ENCODE measurements at places on chromosomes 6 and 20.

GRCh38 chr6:150403458-150404246 lies 34.8 kb downstream of the IYD start:
- DNase-seq: peak; percentile 96

- no peak for DNase-seq
Measured at GRCh38 chr20:10304471-10305046, 85.9 kb downstream of the SNAP25 start.

GRCh38 chr20:33731693-33732165 lies at the start of gene ZNF341:
TSS of gene ZNF341 (plus strand) at chr20:33731996. CDS start at chr20:33732022, 26 bp downstream.
- DNase-seq: peak; percentile 66

- DNase-seq: no peak
Measured at GRCh38 chr6:121851056-121851455, 415.6 kb downstream of the GJA1 start.

GRCh38 chr20:43438578-43439316 lies 18.9 kb upstream of the SRSF6 start:
- DNase-seq: no peak

- DNase-seq: no peak
Measured at GRCh38 chr6:79073888-79074287, 4.2 kb downstream of the PHIP start.

GRCh38 chr6:223763-224162 lies 68.5 kb upstream of the DUSP22 start:
- DNase-seq: no peak

GRCh38 chr6:23696992-23697391 lies 429.0 kb upstream of the NRSN1 start:
- DNase-seq: no peak

DNA sequence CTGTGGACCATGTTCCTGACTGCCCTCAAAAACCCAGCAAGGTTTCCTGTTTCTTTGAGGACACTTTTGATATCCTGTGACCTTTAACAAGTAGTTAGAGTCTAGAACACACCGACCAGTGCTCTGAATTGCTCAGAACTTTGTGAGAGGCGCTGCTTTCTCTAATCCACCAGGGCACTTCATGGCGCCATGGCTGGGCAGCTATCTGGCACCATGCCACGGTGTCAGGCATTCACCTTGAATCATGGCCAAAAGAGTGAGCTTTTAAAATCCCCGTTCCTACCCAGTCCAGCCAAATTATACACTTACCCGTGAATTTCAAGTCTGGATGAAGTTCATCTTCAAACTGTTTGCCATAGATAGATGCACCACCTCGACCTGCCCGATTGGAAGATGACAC lies 17.0 kb upstream of the CPNE5 start:
- no peak for DNase-seq

- DNase-seq: peak; percentile 43
Measured at GRCh38 chr20:35600993-35601973, 14.3 kb upstream of the SPAG4 start.

DNA sequence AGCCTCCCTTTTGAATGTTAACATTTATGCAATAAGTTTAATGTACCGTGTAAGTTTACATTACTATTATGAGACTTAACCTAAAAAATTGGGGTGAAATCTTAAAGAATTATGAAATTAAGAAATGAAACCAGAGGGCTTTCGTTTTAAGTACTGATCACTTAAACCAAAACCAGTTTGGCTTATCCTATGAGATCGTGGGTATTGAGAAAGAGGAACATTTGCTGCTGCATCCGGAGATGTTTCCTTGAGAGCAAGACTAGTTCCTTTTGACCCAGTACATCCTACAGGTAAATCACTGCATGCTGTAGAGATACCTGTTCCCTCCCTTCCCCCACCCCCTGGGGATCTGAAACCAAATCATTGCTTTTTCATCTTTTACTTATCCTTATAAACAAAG lies 201.3 kb downstream of the ESR1 start:
- no peak for DNase-seq

DNA sequence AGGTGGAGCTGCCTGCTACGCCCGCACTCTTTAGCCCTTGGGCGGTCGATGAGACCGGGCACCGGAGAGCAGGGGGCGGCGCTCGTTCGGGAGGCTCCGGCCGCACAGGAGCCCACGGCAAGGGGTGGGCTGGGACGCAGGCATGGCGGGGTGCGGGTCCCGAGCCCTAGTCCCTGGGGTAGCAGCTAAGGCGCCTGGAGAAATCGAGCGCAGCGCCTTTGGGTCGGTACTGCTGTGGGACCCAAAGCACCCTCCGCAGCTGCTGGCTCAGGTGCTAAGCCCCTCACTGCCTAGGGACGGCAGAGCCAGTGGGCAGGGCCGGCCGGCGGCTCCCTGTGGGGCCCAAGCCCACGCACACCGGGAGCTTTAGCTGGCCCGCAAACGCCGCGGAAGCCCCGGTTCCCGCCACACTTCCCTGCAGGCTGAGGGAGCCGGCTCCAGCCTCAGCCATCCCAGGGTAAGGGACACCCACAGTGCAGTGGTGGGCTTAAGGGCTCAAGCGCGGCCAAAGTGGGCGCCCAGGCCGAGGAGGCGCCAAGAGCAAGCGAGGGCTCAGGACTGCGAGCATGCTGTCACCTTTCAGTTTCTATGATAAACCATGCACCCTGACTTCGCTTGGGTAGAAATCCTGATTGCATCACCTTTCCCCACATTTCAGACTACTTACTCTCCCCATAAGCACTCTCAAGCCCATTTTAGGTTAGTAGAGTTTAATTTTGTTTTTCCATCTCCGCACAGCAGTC lies 52.0 kb downstream of the MYLIP start:
- DNase-seq: no peak

GRCh38 chr20:8940326-8940725 lies 128.6 kb upstream of the PLCB4 start:
- peak; percentile 42 for DNase-seq

GRCh38 chr6:165774903-165775601 lies 112.0 kb upstream of the PDE10A start:
- peak; percentile 66 for DNase-seq

DNA sequence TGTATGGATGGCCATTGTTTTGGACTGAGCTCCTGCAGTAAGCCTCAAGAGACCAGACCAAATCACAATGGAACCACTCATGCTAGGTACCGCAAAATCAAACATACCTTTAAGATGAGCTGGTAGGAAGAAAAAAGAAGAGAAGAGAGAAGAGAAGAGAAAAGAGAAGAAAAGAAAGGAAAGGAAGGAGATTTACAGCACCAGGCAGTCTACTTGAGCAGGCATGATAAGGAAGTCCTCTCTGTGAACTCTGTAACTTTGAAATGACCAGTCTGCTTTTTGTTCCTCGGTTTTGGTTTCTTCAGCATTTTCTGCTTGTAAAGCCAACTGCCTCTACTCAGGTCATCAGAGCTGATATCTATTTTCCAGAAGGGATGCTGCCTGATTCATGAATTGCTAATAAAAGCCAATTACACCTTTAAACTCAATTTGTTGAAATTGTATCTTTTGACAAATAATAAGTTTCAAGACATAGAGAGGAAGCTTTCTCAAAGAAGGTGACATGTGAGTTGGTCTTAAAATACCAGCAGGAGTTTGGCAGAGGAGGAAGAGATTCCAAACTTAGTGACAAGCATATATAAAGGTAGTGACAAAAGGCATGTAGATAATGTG lies 134.3 kb downstream of the UNC5CL start:
- no peak for DNase-seq

GRCh38 chr6:22892452-22892851 lies 323.1 kb downstream of the HDGFL1 start:
- DNase-seq: peak; percentile 96

- no peak for DNase-seq
Measured at GRCh38 chr20:58832457-58832856, 18.2 kb downstream of the GNAS-AS1 start.

GRCh38 chr6:8029243-8029870 lies 34.8 kb downstream of the BLOC1S5 start:
- DNase-seq: peak; percentile 5

- DNase-seq: peak; percentile 91
Measured at GRCh38 chr6:141056945-141057625, 1075.6 kb upstream of the GJE1 start.

DNA sequence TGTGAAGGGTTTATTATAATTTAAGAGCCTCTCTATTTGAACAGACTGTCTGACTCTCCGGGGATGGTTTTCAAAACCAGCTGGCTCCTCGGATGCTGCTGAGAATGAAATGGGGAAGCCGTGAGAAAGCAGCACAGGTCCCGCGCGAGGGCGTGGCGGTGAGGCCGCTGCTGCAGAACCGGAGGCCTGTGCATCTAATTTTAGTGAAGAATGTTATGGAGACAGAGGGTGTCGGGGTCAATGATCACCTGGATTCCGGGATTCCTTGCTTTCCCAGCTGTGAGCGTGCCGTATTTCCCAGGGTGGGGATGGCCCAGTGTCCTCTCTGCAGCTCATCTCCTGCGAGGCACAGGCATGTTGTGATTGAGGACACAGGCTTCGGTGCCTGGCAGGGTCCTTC lies 348.0 kb downstream of the CDH4 start:
- DNase-seq: no peak

- DNase-seq: peak; percentile 65
Measured at GRCh38 chr20:57991211-57991881, 237.1 kb downstream of the ANKRD60 start.

GRCh38 chr20:14036567-14036966 lies 41.3 kb downstream of the MACROD2 start:
- no peak for DNase-seq

GRCh38 chr20:23350904-23351838 lies 580 bp downstream of the NXT1 start:
- DNase-seq: peak; percentile 27

DNA sequence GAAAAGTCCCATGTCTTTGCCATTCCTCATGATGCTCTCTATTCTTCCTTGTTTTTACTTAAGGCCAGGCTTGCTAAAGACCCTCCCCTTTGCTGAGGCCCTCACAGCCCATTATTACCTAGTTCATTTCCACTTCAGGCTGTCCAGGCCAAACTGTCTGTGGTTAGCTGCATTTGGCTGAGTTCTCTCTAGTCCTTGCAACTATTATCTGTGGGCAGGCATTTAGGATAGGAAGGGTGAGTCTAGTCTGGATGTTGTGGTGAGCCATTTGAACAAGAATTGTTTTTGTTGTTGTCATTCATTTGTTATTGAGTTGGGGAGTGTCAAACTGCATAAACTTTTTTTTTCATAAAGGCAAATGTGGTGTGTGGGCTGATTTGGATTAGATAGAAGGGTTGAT lies 182.4 kb downstream of the CD109 start:
- DNase-seq: no peak

GRCh38 chr20:23434521-23435313 lies 4.8 kb upstream of the CSTL1 start:
- DNase-seq: no peak

GRCh38 chr6:28206527-28206926 lies 18.5 kb upstream of the ZSCAN9 start:
- DNase-seq: no peak

DNA sequence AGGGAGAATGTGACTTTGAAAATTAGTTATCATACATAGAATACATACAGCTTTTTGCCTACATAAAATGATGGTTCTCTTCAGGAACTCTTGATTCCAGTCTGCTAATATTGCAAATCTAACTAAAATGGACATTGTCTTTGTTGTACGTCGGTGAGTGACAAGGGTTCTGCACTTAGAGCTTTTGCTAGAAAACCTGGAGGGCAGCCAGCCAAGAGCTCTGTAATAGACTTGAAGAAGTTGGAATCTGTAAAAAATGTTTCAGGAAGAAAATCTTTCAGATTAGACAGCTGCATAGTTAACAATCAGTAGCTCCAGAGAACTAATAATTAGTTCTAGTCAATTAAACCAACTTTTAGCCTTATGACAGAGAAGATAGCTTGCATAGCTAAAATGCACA lies 138.3 kb downstream of the FLRT3 start:
- DNase-seq: no peak

- no peak for DNase-seq
Measured at GRCh38 chr6:44733126-44733525, 345.6 kb downstream of the CDC5L start.

- no peak for DNase-seq
Measured at GRCh38 chr6:64896939-64897338, 810.1 kb downstream of the EYS start.

- DNase-seq: peak; percentile 47
Measured at GRCh38 chr6:26240157-26241032, 124.6 kb upstream of the BTN3A2 start.

DNA sequence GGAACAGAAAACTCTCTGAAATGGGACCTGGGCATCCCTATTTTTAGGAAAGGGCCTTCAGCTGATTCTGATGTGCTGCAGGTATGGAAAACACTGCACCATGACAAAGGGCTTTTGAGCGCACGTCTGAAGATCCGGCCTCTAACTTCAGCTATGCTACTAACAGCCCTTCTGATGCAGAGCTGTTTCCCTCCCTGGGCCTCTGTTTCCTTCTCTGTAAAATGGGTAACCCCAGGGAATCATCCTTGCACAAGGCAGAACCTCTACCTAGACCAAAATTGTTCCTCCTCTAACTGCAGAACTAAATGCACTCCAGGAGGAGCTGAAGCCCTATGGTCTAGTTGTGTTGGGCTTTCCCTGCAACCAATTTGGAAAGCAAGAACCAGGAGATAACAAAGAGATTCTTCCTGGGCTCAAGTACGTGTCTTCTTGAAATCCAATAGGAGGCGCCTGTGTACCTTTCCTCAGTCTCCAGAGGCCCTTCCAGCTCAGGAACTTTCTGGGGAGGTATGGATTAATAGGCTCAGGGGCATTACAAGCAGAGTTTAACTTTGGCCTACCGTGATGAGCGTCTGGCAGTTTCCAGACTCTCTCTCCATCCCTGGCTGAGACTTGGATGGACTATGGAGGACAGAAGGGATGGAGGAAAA lies 5.9 kb downstream of the GPX5 start:
- no peak for DNase-seq

DNA sequence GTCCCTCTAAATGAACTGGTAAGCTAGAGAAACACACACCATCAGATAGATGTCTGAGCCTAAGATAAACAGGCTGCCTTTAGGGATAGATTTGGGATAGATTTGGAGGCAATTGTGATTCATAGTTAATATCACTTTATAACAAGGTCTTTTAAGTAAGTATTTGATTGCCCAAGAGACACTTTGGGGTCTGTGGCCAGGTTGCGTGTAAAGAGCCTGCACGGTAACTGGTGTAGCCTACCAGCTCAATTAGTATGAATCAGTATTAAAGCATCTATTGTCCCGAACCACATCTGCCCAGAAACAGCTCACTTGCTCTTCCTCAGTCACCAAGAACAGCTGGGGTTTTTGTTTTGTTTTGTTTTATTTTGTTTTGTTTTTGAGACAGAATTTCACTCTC lies 193.3 kb downstream of the SASH1 start:
- DNase-seq: no peak

DNA sequence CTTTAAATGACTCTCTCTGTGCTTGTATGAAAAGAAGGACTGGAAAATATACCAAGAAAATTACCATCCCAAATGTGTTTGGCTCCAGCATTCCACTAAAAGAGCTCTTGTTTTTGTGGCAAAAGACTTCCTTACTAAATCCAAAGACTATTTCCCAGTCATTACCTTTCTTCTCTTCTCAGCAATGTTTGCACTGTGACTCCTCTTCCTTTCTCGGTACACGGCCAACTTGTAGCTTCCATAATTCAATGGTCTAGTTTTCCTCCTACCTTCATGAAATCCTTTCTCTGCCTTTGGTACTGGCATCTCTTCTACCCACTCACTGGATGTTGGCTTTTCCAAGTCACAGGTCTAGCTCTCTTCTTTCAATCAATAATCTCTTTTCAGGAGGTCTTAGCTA lies 568.5 kb upstream of the JAG1 start:
- no peak for DNase-seq

All from NCI-H226 (cell line).